Sciatic nerve (tissue), 2 donors: ENCODE measurements at places on chromosomes 5 and 9.

DNA sequence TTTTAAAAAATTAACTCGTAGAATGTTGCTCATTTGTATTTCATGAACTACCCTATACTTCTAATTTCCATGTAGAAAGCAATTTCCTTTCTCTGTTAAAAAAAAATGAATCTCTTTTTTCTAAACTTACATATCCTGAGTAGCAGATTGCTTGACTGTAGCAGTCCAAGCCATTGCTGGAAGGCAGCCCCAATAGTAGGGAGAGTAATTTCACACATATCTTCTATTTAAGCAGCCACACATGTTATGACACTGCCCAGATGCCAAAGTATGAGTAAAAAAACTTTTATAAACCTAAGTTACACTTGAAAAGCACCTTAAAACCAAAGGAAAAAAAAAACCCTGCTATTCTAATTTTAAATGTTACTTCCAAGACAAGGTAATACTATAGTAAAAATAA is 69.6 kb downstream of the FBXL17 start:
- DNase-seq = no peak

DNA sequence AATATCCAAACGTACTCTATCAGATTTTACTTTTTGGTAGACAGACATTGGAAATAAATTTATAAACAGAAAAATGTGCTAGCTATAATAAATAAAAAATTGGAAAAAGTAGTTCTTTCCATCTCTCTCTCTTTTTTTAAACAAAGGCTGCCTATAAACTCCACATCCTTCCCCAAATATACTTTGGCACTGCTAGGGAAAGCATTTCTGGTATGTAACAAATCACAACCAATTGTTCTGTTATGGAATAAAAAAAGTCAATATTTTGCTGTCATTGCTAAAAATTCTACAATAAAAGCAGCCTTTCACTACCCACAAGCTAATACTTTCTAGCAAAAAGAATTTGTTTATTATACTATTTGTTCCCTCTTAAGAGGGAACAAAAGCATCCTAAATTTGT is 169.2 kb upstream of the TARS1 start:
- no peak for DNase-seq

DNA sequence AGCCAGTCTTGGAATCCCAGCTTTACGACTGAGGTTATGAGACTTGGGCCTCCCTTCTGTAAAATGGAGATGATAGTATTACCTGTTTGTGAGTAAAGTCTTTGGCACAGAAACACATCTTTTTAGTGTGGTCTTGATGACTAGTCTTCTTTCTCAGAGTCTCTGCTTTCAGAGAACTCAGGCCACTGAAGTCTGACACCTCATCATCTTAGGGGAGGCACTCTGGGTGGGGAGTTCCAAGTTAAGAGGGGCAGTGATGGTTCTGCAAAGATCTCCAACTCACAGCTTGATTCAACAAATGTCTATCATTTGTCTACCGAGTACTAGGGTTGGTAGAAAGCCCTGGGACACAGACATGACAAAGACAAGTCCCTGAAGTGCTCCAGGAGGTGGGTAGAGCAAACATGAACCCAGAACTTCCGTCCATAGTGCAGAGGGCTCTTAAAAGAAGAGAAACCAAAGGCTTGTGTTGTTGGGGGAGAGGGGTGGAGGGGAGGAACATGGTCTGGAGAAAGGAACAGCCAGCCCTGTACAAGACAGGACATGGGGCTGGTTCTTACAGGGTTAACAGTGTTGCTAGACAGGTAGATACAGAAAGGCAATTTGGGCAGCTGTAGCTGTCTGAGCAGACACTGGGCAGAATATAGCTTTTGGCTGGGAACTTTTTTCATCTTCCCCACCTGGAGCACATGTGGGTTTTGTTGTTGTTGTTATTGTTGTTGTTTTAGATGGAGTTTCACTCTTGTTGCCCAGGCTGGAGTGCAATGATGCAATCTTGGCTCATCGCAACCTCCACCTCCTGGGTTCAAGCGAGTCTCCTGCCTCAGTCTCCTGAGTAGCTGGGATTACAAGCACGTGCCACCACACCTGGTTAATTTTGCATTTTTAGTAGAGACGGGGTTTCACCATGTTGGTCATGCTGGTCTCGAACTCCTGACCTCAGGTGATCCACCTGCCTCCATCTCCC is 2.6 kb upstream of the CD14 start:
- no peak for DNase-seq

GRCh38 chr9:11653867-11654266 is 1039.3 kb upstream of the TYRP1 start:
- DNase-seq = no peak

DNA sequence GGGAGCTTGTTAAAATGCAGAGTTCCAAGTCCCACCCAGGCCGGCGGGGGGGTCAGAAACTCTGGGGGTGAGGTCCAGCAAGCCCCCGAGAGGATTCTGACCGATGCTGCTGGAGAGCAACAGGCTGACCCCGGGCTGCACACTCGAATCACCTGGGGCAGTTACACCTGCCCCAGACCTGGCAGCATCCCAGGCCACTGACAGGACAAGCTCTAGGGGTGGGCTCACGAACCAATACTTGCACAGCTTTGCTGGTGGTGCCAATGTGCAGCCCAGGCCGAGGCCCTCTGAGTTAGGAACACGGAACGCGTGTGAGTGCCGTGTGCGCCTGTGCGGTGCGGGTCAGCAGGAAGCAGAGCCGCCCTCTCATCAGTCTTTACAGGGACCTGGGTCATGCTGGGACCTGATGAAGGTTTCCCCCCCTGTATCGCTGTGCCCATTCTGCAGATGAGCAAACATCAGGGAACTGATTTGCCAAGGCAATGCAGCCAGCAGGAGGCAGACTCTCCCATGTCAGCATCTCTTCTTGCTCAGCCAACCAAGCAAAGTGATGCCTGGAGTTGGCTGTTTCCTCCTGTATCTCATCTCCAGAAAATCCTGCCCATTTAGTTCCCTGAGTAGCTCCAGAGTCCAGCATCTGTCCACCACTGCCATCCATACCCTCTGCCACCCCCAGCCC is 16.3 kb downstream of the FAM163B start:
- no peak for DNase-seq

- DNase-seq = no peak
Observed at GRCh38 chr9:81759680-81760215, 70.4 kb upstream of the TLE1 start.

GRCh38 chr5:27437594-27438200 is 399.3 kb upstream of the CDH9 start:
- DNase-seq = no peak

GRCh38 chr5:151912360-151912759 is 12.3 kb downstream of the GLRA1 start:
- no peak for DNase-seq

DNA sequence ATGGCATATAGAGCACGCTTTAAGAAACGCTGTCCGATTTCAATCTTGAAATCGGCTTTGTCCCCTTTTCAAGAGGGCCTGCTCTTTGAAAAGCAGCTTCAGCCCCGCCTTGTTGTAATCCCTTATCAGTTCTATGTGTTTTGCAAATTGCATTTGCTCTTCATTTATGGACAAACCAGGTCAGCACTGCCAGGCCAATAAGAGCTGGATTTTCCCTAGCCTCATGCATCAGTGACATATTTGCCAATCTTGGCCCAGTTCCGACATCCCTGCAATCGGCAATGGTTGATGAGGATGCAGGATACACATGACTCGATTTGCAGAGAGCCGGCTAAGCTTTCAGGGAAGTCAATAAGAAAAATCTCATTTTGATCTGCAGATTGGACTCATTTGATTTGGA is 529.1 kb upstream of the CLINT1 start:
- DNase-seq = no peak

DNA sequence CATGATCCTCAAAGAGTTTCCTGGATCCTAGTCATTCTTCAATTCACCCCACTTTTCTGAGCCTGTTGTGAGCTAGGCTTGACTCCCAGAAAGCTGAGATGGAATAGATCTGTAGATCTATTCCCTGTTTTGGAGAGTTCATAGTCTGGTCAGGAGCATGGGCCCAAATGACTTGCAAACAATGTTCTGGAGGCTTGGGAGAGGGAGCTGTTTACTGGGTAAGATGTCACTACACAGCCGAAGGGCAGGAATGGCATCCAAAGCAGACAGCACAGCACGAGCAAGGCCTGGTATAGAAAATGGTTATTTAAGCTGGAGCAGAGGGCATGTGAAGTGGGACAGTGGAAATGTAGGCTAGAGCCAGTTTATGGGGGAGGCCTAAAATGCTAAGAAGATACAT is 152.5 kb upstream of the ALDH1B1 start:
- no peak for DNase-seq

GRCh38 chr5:62413711-62414110 is 1.1 kb downstream of the IPO11 start:
- DNase-seq = no peak

GRCh38 chr9:135701959-135702721 is at the start of gene KCNT1:
Gene KCNT1, plus strand, starts transcription at chr9:135702185. Its CDS starts 74 bp downstream, at chr9:135702259.
- no peak for DNase-seq

DNA sequence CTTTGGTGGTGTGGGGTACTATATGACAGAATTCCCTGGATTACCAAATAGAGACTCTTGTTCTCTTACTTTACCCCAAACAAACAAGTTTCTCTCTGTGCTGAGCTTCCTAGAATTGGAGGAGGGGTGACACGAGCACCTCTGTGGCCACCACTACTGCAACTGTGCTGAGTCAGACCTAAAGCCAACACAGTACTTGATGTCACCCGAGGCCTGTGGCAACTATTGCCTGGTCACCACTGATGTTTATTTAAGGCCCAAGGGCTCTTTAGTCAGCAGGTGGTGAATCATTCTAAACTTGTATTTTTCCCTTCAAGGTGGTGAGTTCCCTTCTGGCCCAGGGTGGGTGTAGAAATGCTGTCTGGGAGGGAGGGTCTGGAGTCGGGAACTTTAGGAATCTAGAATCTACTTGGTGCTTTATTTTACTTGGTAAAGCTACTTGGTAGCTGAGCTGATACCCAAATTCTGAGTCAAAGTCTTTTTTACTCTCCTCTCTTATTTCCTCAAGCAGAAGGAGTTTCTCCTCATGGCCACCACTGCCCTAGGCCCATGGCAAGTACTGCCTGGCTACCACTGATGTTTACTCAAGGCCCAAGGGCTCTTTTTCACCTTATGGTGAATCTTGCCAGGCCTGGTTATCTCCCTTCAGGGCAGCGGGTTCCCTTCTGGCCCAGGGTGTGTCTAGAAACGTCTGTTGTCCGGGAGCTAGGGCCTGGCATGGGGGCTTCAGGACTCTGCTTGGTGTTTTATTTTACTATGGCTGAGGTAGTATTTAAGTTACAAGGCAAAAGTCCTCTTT is 9.8 kb downstream of the LURAP1L start:
- no peak for DNase-seq

DNA sequence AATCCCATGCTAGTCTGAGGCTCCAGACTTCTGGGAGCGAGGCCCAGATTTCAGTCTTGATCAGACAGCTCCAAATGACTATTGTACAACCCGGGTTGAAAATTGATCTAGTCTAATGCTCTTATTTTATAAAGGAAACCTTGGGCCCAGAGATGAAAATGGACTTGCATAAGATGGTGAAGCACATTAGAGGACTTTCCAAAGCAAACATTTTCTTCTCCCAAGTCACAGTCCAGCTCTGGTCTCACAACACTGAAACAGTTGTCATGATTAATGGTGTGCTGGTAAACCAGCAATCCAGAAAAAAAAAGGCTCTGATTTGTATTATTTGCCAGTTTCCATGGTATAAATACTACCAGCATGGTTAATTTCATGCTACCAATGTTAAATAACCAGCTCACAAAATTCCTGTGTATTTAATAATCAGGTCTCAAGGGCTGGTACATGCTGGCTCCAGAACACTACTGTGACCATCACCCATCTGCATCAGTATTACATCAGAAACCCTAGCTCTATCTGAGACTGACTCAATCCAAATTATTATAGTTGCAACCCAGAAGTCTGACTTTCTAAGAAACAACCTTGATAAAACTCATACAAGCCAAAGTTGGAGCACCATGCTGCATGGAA is 32.5 kb upstream of the ABLIM3 start:
- DNase-seq = no peak
